ENCODE measurements at places on chromosomes 7 and 10.

GRCh38 chr7:77827999-77828398, 29.4 kb downstream of the PHTF2 start:
- DNase-seq, result no peak

GRCh38 chr7:151236406-151236805, 4.1 kb downstream of the CHPF2 start:
- DNase-seq, result no peak

- no peak for DNase-seq
These were observed 1.9 kb downstream of the TTYH3 start for GRCh38 chr7:2633538-2634266.

GRCh38 chr10:76150139-76150875, 718.9 kb downstream of the LRMDA start:
- DNase-seq, result no peak

DNA sequence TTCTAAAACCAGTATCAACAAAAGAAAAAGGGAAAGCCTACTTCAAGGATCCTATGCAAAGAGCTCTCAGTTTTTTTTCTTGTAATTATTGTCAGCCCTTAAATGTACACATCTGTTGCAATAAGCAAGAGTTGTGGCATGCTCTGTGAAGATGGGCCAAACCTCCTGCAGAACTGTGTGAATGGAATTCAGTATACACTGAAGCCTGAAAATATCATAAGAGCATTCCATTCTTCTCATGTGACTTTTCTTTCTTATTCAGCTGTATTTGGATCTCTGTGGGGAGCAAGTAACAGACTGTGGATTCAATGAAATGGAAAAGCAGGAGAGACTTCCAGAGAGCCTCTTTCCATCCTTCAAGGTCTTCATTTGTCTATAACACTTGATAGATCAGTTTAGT, 130.7 kb downstream of the SAMD9 start:
- no peak for DNase-seq

DNA sequence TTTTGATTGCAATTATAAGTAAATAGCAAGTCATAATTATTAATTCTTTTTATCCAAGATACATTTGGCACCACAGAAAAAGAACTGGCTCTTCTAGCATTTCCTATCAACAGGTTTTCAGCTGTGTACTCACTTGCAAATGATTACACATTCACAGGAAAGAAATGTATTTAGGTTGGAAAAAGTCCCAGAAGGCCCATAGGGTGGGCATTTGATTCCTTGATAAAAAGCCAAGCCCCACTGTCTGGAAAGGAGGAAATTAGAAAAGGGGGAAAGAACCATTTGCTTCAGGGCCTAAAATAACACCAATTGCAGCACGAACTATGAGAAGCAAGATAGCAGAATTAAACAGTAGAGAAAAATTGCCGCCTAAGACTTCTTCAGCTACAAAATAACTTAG, 80.8 kb upstream of the COL1A2 start:
- no peak for DNase-seq

GRCh38 chr7:27921081-27921836, 181.3 kb downstream of the TAX1BP1 start:
- peak; percentile 81 for DNase-seq

DNA sequence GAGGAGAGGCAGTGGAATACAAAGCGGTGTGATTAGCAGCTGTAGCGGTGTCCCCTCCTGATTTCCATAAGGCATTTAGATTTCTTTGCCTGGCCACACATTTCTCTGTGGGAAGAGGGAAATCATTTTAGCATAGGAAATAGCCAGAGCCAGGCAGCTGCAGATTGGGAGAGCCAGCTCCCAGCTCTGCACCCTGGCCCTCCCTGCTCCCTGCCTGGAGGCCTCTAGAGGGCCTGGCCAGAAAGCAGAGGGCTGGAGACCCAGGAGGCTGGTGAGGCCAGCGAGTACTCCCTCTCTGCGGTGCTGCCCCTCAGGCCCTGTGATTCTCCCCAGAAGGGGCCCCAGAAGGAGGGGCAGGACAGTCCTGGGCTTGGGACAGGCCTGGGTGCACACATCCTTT, 85.7 kb downstream of the C10orf105 start:
- DNase-seq, result no peak

DNA sequence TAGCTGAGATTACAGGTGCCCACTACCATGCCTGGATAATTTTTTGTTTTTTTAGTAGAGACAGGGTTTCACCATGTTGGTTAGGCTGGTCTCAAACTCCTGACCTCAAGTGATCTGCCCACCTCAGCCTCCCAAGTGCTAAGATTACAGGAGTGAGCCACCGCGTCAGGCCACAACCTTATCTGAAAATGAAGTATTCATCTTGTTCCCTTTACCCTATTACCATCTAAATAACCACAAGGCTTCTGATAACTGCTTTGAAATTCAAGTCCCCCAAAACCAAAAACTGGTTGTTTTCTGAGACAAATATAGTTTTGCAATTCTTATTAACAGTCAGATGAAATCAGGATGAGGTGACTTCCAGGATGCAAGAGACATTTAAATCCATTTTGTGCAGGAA, 2.4 kb downstream of the TCTN3 start:
- no peak for DNase-seq

DNA sequence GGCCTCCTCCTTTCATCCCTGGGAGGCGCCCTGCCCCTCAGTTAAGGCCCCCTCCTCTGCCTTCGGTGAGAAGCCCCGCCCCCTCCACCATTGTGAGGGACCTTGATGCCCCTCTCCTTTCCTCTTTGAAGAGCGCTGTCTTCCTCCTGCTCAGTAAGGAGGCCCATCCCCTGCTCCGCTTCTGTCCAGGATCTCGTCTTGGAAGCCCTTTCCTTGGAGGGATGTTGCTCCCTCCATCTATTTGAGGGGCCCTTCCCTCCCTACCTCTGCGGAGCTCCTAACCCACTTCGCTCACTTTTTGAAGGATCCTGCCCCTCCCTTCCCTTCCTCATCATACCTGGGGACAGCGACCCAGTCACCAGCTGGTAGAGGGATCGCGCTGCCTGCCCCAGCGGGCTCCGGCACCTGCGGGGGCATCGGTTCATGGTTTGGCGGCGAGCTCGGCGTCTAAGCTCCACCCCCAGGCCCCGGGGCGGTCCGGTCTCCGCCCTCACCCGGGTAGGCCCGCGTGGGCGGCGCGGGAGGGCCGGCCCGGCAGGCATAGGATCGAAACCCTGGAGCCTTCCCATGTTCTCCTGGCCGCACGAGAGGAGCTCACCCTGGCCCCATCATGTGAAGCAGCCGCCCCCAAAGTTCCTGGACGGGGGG, 4.1 kb downstream of the KCNIP2 start:
- peak; percentile 43 for DNase-seq

- DNase-seq, result no peak
These were observed 688.9 kb downstream of the MAGI2 start for GRCh38 chr7:78764571-78764970.

DNA sequence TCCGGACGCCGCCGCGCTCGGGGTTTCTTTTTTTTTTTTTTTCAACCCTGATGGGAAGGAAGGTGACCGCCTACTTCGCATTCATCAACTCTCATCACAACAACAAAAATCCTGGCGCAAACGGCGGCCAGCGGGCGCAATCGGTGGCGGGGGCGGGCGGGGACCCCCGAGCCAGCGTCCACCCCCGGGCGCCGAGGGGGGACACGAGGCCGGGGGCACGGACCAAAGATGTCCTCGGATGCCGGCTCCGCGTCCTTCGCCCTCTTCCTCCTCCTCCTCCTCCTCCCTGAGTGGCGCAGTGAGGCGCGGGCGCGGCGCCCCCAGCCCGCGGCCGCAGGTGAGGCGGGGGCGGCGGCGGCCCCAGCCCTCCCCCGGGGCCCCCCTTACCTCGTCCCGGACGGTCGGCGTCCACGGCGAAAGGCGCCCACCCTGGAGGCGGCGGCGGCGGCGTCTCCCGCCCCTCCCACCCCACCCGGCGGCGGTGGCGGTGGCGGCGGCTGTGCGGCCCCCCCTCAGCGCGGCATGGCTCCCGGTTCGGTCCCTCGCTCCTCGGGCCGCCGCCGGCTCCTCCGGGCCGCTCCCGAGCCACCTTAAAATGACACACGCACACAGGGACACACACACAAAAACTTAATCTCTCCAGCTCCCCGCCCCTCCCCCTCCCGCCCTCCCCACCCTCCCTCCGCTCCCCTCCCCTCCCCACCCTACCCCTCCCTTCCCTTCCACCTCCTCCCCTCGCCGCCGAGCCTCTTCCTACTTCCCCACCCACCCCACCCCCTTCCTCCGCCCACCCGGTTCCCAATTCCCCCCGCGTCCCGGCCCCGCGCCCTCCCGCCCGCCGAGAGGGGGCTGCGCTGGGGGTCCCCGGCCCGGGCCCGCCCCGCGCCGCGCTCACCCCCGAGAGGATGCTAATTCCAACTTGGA, at the start of gene CTBP2:
TSS of gene CTBP2 (minus strand) at position 632 of the 924 bp plus-strand sequence.
- peak; percentile 72 for DNase-seq

DNA sequence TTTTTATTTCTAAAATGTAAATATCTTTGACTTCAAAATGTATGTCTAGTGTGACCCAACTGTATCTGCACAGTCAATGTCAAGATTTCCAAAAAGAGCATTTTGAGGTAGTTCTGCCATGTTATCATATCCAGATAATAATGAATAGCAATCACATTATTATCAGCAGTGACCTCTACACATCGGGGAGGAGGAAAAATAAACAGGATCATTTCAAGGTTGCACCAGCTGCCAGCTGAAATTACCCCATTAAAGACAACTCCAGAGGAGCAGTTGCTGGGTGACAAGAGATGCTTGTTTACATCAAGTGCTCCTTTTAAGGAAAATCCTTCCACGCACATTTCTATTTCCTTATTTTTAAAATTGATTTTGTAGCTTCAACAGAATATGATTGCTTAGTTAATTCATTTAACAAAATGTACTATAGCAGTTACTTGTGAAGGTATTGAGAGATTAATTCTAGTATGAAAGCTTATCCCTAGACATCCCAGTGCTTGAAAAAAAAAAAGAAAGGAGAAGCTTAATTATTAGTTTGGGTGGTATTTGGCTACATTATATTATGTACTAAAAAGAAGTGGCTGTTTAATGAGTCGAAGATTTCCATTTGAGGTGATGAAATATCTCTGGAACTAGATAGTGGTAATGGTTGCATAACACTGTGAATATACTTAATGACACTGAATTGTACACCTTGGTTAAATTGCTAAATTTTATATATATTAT, 19.3 kb upstream of the SLC35G1 start:
- DNase-seq, result no peak

- DNase-seq, result no peak
These were observed 227.8 kb upstream of the KLF6 start for GRCh38 chr10:4012848-4013247.

DNA sequence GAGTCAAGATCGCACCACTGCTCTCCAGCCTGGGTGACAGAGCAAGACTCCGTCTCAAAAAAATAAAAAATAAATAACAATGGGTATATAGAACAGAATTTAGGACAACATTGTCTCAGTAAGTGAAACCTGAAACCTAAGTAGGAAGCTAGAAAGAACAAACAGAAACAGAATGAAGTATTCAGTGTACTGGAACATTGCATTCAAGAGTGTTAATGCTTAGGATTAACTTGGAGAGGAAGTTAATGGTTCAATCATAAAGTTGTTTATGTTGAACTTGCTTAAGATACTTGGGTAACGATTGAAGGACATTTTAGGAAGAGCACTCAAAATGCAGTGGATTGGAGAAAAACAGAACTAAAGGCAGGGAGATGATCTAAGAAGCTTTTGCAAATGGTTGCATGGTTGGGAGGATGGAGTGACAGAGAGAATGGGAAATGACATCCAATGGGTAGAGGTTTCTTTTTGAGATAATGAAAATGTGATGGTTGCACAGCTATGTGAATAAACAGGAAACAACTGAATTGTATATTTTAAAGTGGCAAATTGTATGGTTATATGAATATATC, 233.7 kb downstream of the ADK start:
- no peak for DNase-seq

GRCh38 chr7:151152643-151153513, 14.6 kb downstream of the GBX1 start:
- DNase-seq, result no peak

Measured in HEK293T (cell line).